ENCODE measurements at places on chromosomes 3 and 15. TPM values are rescaled to one million over a fixed set of nuclear protein-coding genes. Genes with fewer than 3 reads are reported as not detected.

The PPM1L gene
- polyA plus RNA-seq: 3.8 TPM

The CX3CR1 gene
- polyA plus RNA-seq: 0.34 TPM

The NISCH gene
- 41.2 TPM for polyA plus RNA-seq

The NUP210 gene
- polyA plus RNA-seq: 1.4 TPM

Data from adipose tissue (tissue), 3 donors.